ENCODE measurements at places on chromosomes 11 and 22. TPM values are rescaled to one million over a fixed set of nuclear protein-coding genes. Genes with fewer than 3 reads are reported as not detected.

GRCh38 chr11:91209751-91210150 lies 986.9 kb upstream of the CHORDC1 start:
- DNase-seq: no peak

Gene FLRT1
- 0.13 TPM for polyA plus RNA-seq

DNA sequence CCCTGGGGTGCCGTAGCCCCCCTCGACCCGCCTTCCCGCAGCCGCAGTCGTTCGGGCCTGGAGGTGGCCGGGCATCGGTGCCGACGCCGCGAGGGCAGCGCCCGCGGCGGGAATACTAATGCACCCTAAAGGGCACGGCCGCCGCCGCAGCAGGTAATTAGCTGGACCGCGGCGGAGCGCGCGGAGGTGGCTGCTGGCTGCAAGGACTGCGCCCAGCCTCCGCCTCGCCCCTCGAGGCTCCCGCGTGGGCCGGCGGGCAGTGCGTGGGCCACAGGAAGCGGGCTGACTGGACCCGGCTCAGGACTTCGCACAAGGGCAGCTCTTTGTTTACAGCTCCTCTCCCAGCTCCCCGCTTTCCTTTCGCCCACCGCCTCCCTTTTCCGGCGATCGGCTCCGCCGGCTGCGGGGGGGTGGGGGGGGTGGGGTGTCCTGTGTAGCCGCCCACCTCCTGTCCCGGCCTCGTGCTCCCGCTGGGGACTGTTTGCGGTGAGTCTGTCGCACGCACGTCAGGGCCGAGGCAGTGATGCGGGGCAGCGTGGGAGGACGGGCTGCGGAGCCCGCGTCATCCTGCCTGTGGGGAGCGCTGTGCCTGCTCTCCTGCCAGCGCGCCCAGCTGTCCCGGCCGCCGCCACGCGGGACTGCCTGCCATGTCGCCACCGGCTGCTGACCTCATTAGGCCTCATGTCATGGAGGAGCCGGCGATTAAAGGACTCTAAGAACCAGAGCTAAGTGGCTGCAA lies 53.2 kb downstream of the GRIK4 start:
- no peak for DNase-seq

Gene OMP
- not detected for polyA plus RNA-seq

Gene IRAG1
- polyA plus RNA-seq: 0.03 TPM

DNA sequence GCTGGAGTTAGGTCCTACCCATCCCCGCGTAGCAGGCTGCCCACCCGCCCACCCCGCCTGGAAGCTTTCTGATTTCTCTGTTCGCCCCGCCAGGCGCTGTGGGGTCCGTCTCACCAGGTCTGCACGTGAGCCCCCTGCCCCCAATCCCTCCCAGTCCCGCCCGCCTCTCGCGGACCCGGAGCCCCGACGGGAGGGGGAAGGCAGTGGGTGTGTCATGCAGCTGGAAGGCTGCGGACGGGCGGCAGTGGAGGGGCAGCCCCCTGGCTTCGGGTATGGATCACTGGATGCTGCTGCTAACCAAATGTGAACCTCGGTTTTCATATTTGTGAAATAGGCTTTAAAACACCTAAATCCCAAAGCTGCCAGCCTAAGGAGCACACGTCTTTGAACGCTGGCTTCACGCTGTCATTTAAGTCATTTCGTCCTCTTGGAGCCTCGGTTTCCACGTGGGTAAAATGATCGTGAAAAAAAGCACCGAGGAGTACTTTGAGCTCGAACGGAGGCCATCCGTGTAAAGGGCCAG lies 568 bp upstream of the BIK start:
- no peak for DNase-seq

GRCh38 chr11:118046051-118046963 lies 30.6 kb upstream of the TMPRSS4 start:
- no peak for DNase-seq

Gene CYP2D6
- polyA plus RNA-seq: 0.63 TPM

GRCh38 chr22:23520863-23521440 lies 59.1 kb downstream of the IGLL1 start:
- peak; percentile 20 for DNase-seq

DNA sequence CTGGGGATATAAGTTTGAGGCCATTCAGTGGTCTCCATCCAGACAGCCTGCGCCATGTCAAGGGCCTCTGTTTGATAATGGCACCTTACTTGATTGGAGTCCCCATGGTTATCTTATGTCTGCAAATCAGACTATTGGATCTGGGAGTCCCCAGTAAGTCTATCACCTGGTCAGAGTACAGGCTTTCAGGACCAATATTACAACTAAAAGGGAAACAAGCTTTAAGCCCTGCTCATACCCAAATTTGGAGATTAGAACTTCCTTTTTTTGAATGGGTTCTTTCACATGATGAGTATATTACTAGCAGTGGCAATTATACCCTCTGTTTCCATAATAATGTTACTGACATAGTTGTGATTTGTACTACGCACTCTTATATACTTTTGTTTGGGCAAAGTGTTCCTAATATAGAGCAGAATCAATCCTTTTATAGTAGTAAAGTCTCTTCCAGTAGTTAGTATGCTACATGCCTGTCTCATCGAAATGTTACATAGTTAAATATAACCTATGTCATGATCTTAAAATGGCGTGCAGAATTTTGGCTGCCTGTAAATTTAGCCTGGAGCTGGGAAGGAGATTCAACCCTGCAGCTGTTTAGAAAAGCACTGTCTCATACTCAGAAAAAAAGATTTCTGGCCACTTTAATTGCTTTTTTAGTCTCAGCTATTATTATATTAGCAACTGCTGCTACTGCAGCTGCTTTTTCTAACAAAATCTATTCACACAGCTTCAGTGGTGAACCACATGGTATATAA lies 4.9 kb downstream of the MS4A15 start:
- no peak for DNase-seq

Measured in A549 (cell line).